Muscle of leg (tissue), 16 donors: ENCODE measurements at places on chromosomes 3 and 15. TPM values are rescaled to one million over a fixed set of nuclear protein-coding genes. Genes with fewer than 3 reads are reported as not detected.

GRCh38 chr3:128311441-128311844 is 155.2 kb downstream of the DNAJB8 start:
- H3K36me3 ChIP-seq = no peaks in the 10 kb centered on the region
- H3K27ac ChIP-seq = no peak overlapping the region
- peak; percentile 33 for DNase-seq
- peaks cover 33% of the 10 kb centered on the region for H3K4me1 ChIP-seq
- H3K4me3 ChIP-seq = no peak overlapping the region
- no peaks in the 10 kb centered on the region for H3K27me3 ChIP-seq

GRCh38 chr3:194265505-194265892 is 85.6 kb downstream of the CPN2 start:
- H3K4me3 ChIP-seq = no peak overlapping the region
- H3K27ac ChIP-seq = peak overlapping the region; percentile 89

- H3K4me3 ChIP-seq = no peak overlapping the region
- DNase-seq = peak; percentile 84
- no peaks in the 10 kb centered on the region for H3K36me3 ChIP-seq
- H3K27ac ChIP-seq = peak overlapping the region; percentile 69
- peaks cover 42% of the 10 kb centered on the region for H3K27me3 ChIP-seq
These were observed 30.6 kb upstream of the SLC6A6 start for GRCh38 chr3:14371573-14372474.

DNA sequence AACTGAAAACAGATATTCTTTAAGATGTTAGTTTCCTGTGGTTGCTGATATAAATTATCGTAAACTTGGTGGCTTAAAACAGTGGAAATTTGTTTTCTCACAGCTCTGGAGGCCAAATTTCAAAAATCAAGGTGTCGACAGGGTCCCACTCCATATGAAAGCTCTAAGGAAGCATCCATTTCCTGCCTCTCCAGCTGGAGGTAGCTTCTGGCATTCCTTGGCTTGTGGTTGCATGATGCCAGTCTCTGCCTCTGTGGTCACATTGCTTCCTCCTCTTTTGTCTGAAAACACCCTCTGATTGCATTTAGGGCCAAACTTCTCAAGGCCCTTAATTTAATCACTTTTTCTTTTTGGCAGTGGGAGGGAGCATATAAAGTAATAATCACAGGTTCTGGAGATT is 96.8 kb downstream of the PPM1L start:
- DNase-seq = no peak
- H3K4me1 ChIP-seq = no peaks in the 10 kb centered on the region
- no peak overlapping the region for H3K4me3 ChIP-seq

DNA sequence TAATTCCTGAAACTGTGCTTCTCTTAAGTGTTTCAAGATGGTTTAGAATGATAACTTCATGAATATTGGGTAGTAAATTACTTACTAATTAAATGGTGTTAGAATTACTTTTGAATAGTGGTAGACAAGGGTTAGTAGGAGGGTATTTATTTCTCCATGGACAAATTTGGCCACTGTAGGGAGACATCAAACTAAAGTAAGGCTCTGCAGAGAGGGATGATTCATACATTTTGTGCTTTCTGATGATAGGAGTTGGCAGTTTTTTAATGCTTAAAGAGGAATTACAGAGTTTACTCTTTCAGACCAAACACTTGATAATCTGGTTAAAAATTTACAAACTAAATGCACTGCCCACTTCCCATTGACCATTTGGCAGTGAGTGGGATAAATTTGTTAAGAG is 127.6 kb downstream of the NAALADL2 start:
- H3K27ac ChIP-seq = no peak overlapping the region
- H3K27me3 ChIP-seq = no peaks in the 10 kb centered on the region
- H3K4me1 ChIP-seq = no peaks in the 10 kb centered on the region
- no peaks in the 10 kb centered on the region for H3K36me3 ChIP-seq
- no peak overlapping the region for H3K4me3 ChIP-seq

DNA sequence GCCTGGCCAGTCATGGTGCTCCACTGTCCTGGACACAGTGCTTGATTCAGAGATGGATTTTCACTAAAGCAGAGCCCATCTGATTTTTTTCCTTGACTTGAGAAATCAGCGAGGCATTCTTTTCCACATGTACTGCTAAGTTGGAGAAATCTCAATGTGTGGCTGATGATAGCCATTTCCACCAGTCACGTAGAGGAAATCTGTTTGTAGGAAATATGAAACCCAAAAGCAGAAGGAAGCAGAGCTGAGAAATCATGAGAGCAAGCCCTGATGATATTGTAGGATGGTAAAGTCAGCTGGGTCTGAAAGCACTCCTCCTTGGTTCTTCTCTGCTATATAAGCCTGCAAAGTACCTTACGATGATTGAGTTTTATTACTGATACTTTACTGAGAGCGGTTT is 1233.4 kb downstream of the ROBO2 start:
- no peak for DNase-seq
- H3K36me3 ChIP-seq = no peaks in the 10 kb centered on the region
- no peaks in the 10 kb centered on the region for H3K27me3 ChIP-seq
- H3K4me1 ChIP-seq = no peaks in the 10 kb centered on the region
- H3K27ac ChIP-seq = no peak overlapping the region

DNA sequence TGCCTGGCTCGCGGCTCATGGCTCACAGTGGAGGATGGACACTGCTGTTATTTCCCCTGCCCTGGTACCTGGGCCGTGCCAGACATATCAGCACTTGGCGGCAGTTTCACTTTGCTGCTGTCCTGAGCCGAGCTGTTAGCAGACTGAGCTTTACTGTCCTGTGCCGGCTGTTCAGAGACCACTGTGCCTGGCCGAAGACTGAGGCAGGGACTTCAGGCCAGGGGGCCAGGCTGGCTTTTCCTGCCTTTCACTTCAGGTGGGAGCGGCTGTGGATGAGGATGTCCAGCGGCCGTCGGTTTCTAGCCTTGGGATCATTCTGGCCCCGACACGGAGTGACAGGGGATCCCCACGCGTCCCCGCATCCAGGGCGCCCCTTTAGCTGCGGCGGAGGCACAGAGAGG is 1.1 kb downstream of the ATP10A start:
- DNase-seq = peak; percentile 48
- peak overlapping the region; percentile 59 for H3K4me3 ChIP-seq
- no peaks in the 10 kb centered on the region for H3K36me3 ChIP-seq
- H3K27me3 ChIP-seq = peaks cover 36% of the 10 kb centered on the region
- peak overlapping the region; percentile 63 for H3K27ac ChIP-seq

- no peak overlapping the region for H3K4me3 ChIP-seq
- DNase-seq = no peak
- H3K27me3 ChIP-seq = no peaks in the 10 kb centered on the region
- no peak overlapping the region for H3K27ac ChIP-seq
- no peaks in the 10 kb centered on the region for H3K4me1 ChIP-seq
- H3K36me3 ChIP-seq = no peaks in the 10 kb centered on the region
These were observed 195.5 kb upstream of the TMC3 start for GRCh38 chr15:81569286-81570080.

GRCh38 chr3:189967254-189967865 is 153.3 kb downstream of the P3H2 start:
- H3K27ac ChIP-seq = no peak overlapping the region
- H3K36me3 ChIP-seq = peaks cover 30% of the 10 kb centered on the region
- peak; percentile 82 for DNase-seq
- no peak overlapping the region for H3K4me3 ChIP-seq
- no peaks in the 10 kb centered on the region for H3K4me1 ChIP-seq
- H3K27me3 ChIP-seq = no peaks in the 10 kb centered on the region

DNA sequence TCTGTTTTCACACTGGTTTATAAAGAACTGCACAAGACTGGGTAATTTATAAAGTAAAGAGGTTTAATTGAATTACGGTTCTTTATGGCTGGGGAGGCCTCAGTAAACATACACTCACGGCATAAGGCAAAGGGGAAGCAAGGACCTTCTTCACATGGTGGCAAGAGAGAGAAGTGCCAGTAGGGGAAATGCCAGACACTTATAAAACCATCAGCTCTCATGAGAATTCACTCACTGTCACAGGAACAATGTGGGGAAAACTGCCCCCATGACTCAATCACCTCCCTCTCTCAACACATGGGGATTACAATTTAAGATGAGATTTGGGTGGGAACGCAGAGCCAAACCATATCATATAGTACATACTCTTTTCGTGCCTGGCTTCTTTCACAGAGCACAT is 42.4 kb downstream of the MAP2K1 start:
- no peaks in the 10 kb centered on the region for H3K36me3 ChIP-seq
- H3K4me1 ChIP-seq = peaks cover 3% of the 10 kb centered on the region
- H3K27ac ChIP-seq = no peak overlapping the region
- H3K4me3 ChIP-seq = no peak overlapping the region

DNA sequence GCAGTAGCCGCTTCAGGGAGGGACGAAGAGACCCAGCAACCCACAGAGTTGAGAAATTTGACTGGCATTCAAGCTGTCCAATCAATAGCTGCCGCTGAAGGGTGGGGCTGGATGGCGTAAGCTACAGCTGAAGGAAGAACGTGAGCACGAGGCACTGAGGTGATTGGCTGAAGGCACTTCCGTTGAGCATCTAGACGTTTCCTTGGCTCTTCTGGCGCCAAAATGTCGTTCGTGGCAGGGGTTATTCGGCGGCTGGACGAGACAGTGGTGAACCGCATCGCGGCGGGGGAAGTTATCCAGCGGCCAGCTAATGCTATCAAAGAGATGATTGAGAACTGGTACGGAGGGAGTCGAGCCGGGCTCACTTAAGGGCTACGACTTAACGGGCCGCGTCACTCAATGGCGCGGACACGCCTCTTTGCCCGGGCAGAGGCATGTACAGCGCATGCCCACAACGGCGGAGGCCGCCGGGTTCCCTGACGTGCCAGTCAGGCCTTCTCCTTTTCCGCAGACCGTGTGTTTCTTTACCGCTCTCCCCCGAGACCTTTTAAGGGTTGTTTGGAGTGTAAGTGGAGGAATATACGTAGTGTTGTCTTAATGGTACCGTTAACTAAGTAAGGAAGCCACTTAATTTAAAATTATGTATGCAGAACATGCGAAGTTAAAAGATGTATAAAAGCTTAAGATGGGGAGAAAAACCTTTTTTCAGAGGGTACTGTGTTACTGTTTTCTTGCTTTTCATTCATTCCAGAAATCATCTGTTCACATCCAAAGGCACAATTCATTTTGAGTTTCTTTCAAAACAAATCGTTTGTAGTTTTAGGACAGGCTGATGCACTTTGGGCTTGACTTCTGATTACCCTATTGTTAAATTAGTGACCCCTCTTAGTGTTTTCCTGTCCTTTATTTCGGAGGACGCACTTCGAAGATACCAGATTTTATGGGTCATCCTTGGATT is at the start of gene MLH1:
TSS of gene MLH1 (plus strand) at position 193 of the 958 bp plus-strand sequence. CDS start at position 223, 30 bp downstream.
- DNase-seq = peak; percentile 100
- no peaks in the 10 kb centered on the region for H3K27me3 ChIP-seq
- H3K36me3 ChIP-seq = peaks cover 31% of the 10 kb centered on the region

GRCh38 chr3:195531683-195532082 is 11.4 kb downstream of the PPP1R2 start:
- peaks cover 5% of the 10 kb centered on the region for H3K36me3 ChIP-seq
- no peaks in the 10 kb centered on the region for H3K4me1 ChIP-seq
- H3K27ac ChIP-seq = no peak overlapping the region
- H3K4me3 ChIP-seq = no peak overlapping the region
- no peak for DNase-seq

- H3K4me3 ChIP-seq = no peak overlapping the region
- no peaks in the 10 kb centered on the region for H3K36me3 ChIP-seq
- no peaks in the 10 kb centered on the region for H3K27me3 ChIP-seq
These were observed 313.4 kb upstream of the STT3B start for GRCh38 chr3:31219131-31219843.

DNA sequence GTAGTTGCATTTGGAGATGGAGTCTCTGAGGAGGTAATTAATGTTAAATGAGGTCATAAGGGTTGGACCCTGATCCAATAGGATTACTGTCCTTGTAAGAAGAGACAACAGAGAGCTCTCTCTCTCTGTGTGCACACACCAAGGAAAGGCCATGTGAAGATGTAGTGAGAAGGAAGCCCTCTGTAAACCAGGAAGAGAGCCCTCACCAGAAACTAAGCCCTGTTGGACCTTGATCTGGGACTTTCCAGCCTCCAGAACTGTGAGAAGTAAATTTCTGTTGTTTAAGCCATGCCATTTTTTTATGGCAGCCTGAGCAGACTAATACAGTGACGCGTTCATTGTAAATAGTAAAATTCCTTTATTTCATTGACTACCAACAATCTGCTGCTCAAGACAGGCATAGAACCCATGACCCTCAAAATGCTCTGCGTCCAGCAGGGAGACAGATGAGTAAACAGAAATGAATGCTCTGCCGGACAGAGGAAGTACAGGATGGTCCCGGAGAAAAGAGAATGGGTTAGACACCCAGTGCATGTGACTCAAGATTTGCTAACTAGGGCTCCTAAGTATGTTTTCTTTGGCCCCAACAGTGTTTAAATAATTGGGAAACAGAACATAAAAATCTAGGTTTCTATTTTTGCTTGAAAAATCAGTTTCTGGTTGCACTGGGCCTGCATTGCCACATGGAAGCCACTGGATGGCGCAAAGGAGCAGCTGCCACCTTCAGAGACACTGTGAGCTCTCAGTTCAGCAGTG is 37.9 kb upstream of the TNFAIP8L3 start:
- peak; percentile 48 for DNase-seq
- no peak overlapping the region for H3K4me3 ChIP-seq
- peak overlapping the region; percentile 65 for H3K27ac ChIP-seq
- no peaks in the 10 kb centered on the region for H3K36me3 ChIP-seq
- no peaks in the 10 kb centered on the region for H3K27me3 ChIP-seq
- peaks cover 12% of the 10 kb centered on the region for H3K4me1 ChIP-seq

DNA sequence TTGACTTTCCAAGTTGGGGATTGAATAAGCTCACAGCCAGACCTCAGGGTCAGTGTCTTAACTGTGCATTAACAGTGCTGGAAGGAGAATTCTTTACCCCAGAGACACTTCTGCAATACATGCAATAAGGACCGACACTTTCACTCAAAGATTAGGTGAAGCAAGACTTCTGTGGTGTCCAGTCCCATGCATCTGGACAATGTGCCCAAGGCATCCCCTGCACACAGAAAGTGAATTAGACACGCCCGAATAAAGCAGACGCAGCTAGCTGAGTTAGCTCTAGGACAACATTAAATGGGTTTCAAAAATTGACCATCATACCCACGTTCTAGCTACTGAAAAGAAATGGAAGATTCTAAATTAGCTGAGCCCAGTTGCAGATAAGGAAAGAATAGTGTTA is 223.9 kb upstream of the NR2F2 start:
- no peak overlapping the region for H3K27ac ChIP-seq
- H3K4me1 ChIP-seq = peaks cover 2% of the 10 kb centered on the region
- no peak overlapping the region for H3K4me3 ChIP-seq
- no peaks in the 10 kb centered on the region for H3K36me3 ChIP-seq
- no peak for DNase-seq
- H3K27me3 ChIP-seq = no peaks in the 10 kb centered on the region

GRCh38 chr3:14787630-14788029 is 31.1 kb upstream of the FGD5 start:
- DNase-seq = no peak
- H3K27ac ChIP-seq = no peak overlapping the region
- H3K4me1 ChIP-seq = peaks cover 6% of the 10 kb centered on the region

GRCh38 chr3:127629467-127630403 is 750 bp downstream of the PODXL2 start:
- no peak overlapping the region for H3K27ac ChIP-seq
- peak overlapping the region; percentile 48 for H3K4me3 ChIP-seq
- H3K27me3 ChIP-seq = peaks cover 23% of the 10 kb centered on the region
- peak; percentile 45 for DNase-seq
- peaks cover 8% of the 10 kb centered on the region for H3K4me1 ChIP-seq

GRCh38 chr15:94638183-94638582 is 406.8 kb downstream of the MCTP2 start:
- no peak for DNase-seq
- H3K36me3 ChIP-seq = no peaks in the 10 kb centered on the region
- no peaks in the 10 kb centered on the region for H3K4me1 ChIP-seq
- H3K4me3 ChIP-seq = no peak overlapping the region
- no peaks in the 10 kb centered on the region for H3K27me3 ChIP-seq
- H3K27ac ChIP-seq = no peak overlapping the region

Gene IMPG2
- total RNA-seq = 1.3 TPM

Gene MAP2K5
- total RNA-seq = 10.2 TPM

Gene ASB14
- 0.18 TPM for total RNA-seq

Gene PLCH1
- total RNA-seq = 0.44 TPM

Gene CLDN11
- total RNA-seq = 0.62 TPM

Gene CYP8B1
- total RNA-seq = not detected
